ENCODE measurements at places on chromosomes 12 and 14.
A peak's percentile ranks its signal among the peaks of the same experiment; 100 is the strongest.

- DNase-seq, result no peak
Observed at GRCh38 chr14:68846466-68846865, 53.6 kb upstream of the ZFP36L1 start.

DNA sequence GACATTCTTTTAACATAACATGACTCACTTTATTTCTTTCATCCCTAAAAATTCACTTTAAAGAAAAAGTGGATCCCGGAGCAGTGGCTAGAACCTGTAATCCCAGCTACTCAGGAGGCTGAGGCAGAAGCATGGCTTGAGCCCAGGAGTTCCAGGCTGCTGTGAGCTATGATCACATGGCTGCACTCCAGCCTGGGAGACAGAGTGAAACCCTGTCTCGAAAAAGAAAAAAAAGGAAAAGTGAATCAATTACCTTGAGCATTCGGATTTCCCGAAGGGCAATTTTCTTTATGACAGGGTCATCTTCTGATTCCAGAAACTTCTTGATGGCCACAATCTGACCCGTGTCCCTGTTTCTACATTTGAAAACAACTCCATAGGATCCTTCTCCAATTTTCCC, 1.2 kb downstream of the CDKL1 start:
- no peak for DNase-seq

DNA sequence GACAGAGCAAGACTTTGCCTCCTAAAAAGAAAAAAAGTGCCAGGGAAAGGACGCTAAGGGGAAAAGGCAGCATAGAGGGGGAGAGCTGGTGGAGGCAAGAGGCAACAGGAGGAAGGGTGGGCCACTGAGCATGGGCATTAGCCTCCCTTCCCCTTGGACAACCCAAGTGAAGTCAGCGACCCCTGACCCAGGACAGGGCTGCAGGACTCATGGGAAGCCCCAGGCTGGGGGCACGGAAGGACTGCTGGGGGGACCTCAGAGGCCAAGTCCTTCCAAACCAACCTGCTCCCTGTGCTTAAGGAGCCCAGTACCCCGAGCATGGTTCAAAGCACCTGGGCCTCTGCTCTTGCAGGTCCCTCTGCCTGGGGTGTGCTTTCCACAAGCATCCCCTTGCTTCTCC, 27.5 kb downstream of the CMKLR1 start:
- no peak for DNase-seq

DNA sequence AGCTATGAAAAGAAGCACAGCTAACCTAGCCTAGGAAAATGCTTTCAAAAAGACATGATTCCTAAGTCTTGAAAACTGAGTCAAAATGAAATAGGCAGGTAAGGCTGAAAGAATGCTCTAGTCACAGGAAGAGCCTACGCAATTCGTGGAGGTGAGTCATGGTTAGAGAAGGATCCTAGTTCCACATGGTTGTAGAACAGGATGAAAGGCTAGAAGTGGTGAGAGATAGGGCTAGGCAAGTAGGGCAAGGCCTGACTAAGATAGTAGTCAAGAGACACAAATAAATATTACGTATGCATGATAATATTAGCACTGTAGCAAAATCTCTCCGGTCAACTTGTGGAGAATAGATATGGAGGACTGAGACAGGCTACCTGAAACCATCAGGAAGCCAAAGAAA, 47.2 kb downstream of the PLCZ1 start:
- DNase-seq, result no peak

DNA sequence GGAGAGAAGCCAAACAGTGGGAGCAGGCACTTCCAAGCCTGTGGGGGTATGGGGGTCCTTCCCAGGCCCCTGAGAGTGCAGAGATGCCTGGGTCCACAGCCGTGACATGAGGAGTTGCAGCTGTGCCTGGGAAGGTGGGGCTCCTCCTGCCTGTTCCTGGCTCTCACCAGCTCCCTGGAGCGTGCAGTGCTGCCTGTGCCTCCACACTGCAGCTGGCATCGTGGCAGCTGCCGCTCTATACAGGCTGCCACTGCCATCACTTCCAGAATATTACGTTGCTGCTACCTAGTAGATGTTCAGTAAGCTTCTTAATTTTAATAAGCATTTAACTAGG, 223.7 kb downstream of the KCNC2 start:
- no peak for DNase-seq

DNA sequence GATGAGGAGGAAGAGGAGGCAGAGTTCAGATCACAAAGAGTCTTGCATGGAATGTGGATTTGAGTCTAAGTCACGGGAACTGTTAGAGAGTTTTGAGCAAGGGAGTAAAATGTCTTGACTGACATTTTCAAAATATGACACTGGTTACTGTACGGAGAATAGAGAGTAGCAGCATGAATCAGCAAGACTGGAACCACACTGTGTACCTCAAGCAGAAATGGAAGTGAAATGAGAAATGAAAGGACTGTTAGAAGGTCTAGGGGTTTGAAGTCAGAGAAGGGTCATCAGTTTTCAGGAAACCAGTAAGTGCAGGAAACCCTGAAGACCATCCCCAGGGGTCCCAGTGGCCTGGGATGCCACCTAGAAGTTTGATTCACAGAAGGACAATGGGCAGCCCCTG, 236.3 kb downstream of the GALC start:
- no peak for DNase-seq

DNA sequence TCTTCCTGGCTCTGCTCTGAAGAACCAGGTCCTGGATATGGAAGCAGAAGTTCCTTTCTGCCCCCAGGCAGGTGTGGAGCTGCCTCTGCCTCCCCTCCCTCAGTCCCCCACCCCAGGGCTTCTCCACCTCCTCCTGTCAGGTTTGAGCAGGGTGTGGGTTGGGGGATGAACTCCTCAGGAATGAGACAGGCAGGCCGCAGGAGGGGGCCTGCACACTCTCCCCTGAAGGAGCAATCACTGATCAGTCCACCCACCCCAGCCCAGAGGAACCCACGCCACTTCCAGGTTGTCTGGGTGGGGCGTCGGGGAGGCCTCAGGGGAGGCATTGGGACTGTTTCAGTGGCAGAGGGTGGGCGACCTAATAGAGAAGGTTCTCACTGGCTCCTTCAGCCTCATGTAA, 26.6 kb downstream of the FAIM2 start:
- DNase-seq, result no peak

DNA sequence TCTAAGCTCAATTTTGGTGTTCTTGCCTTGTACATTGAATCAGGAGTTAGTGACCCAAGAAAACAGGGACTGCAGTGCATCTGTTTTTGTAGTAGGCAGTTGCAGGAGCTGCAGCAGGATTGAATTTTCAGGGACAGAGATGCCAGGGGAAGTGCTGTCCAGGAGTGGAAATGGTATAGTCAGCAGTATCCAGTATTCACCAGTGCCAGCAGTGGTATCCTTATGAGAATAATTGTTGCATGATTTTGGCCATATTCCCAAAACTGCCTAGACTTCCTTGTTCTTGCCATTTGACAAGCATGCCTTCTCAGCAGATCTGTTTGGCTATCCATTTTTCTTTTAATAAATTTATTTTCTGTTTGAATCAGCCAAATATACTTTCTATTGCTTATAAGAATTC, 18.6 kb upstream of the ABCD2 start:
- no peak for DNase-seq

- DNase-seq, result no peak
Observed at GRCh38 chr12:80230068-80230467, 130.7 kb downstream of the OTOGL start.

- DNase-seq, result no peak
Observed at GRCh38 chr12:116375278-116375842, 97.9 kb upstream of the MED13L start.

GRCh38 chr12:46933947-46934346, 108.2 kb upstream of the SLC38A4 start:
- DNase-seq, result no peak

DNA sequence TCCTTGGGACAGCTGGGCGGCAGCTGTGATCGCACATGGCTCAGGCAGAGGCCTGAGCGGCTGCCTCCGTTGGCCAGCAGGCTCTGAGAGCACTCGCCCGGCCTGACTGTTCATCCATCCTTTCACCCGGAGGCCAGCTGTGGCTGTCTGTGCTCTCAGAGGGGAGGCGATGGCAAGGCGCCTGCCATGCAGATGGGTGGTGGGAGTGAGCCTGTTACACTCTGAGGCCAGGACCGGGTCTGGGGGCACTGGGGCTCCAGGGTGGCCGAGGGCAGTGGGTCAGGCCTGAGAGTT, 292.3 kb downstream of the TMEM121 start:
- no peak for DNase-seq

GRCh38 chr12:81257947-81258551, 180.2 kb downstream of the ACSS3 start:
- DNase-seq, result no peak

- no peak for DNase-seq
Observed at GRCh38 chr14:46048127-46048526, 603.5 kb downstream of the RPL10L start.

DNA sequence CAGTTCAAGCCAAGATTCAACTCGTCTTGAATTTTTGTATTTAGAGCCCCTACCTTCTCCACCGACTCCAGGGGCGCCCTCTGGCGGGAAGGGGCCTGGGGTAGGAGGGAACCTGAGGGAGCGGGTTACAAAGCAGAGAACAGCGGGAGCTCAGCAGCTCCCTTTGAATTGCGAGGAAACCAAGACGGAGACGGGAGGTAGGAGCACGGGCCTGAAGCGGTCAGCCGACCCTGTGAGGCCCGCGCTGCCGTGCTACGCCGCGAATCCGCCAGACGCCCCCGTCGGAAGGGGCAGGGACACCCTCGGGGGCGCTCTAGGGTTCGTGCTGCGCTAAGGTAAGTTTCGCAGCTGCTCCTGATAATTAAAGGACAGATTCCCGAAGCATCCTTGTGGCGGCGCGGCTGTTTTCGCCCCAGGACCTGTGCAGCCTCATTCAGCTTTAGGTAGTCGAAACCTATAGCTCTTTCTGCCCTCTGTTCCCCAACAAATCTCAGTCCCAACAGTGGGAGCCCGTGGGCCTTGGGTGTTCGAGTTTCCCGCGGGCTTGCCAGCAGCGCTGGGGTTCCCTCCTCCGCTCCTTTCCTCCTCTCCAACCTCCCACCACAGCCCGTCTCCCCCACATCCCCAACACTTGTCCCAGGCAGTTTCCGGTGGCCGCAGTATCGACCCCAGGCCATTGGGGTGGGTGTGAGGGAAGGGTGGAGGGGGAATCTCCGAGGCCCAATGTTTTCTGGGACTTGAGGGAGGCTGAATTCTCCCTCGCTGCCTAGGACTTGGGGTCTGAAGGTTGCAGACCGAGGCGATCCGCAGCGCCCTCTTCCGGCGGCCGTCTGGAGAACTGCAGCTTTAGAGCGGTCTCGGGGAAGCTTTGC, 5.1 kb upstream of the NKX2-1 start:
- no peak for DNase-seq

- no peak for DNase-seq
Observed at GRCh38 chr14:67411820-67412421, at the start of gene PLEK2. Gene PLEK2 (minus strand): TSS chr14:67412165. CDS start chr14:67412059, 106 bp downstream.

GRCh38 chr14:59251811-59252771, 63.6 kb downstream of the DAAM1 start:
- no peak for DNase-seq

GRCh38 chr12:98828802-98829600, 183.9 kb downstream of the APAF1 start:
- no peak for DNase-seq

GRCh38 chr12:19539071-19539470, 99.8 kb downstream of the AEBP2 start:
- no peak for DNase-seq

GRCh38 chr12:49876070-49876469, 27.6 kb downstream of the FAIM2 start:
- no peak for DNase-seq

GRCh38 chr14:36173161-36173560, 3.4 kb downstream of the PTCSC3 start:
- DNase-seq, result no peak

DNA sequence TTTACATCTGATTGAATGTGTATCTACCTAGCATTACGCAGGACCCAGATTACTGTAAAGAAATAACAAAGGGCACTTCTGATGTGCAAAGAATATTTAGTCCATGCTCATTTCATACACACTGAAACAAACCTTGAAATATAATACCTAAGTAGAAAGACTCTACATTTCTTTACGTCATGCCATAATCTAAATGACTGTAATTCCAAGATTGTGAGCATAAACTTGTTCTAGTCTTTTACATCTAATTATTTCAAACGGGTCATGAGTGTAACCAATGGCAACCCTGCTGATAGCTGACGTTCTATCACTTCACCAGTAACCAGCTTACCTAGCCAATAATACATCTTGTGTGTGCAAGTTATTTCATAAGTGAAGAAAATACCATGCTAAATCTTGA, 433.8 kb downstream of the PRKD1 start:
- no peak for DNase-seq

- no peak for DNase-seq
Observed at GRCh38 chr12:120678572-120678971, 8.4 kb upstream of the MLEC start.

GRCh38 chr12:47812797-47813510, 6.7 kb downstream of the HDAC7 start:
- DNase-seq, result peak; percentile 94

DNA sequence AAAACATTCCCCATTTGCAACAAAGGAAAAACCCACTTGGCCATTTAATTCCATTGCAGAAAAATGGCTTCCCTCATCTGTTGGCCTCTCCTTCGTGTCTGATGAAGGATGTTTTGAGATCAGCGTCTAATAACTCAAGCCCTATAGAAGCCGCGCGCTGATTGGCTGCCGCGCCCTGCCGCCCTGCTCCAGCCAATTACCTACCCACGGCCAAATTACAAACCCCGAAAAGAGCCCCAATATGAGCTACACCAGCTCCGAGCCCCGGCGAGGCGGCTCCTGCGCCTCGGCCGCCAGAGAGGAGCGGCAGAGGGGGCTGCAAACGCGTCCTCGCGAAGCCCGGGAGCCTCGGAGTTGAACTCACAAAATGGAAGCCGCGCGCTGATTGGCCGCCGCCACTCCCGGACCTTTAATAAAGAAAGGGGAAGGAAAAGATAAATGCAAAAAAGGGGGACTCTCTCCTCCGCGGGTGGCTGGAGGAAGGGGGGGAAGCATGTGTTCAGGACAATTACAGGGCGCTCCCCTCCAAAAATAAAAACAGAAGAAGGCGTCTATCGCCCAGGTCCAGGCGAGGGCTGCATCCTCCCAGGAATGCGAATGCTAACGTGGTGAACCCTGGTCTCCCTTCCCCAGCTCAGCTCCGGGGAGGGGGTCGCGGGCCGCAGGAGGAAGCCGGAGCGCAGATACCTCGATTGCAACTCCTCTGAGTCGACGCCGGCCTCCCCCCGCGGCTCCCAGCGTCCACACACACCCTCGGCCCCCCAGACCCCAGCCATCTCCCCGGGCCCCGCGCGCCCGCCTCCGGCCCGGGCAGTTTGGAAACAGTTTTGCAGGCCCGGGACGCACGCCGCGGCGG, 738 bp upstream of the SETD1B start:
- DNase-seq, result peak; percentile 92

DNA sequence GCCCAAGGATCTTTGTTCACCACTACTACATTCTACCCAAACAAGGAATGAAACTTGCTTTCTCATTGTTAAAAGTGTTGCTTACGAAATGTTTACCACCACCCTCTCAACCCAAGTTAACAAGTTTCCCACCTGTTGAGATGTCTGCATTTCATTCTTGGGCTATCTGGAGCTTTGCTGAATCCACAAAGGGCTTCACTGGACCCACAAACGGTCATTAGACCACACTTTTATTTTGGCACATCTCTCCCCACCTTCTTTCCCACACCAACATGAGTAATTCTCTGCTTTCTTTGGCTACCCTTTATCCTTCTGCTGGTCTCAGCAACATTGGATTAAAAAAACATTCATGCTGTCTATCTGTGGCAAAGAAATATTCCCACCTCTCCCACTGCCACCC, 78.0 kb downstream of the TMEM260 start:
- no peak for DNase-seq

GRCh38 chr14:85054178-85054577, 475.8 kb upstream of the FLRT2 start:
- DNase-seq, result no peak

GRCh38 chr12:587132-588023, 75.9 kb downstream of the NINJ2 start:
- DNase-seq, result no peak

- DNase-seq, result no peak
Observed at GRCh38 chr12:75856235-75856634, 175.3 kb downstream of the PHLDA1 start.
